ENCODE measurements at places on chromosomes 12 and 14.

DNA sequence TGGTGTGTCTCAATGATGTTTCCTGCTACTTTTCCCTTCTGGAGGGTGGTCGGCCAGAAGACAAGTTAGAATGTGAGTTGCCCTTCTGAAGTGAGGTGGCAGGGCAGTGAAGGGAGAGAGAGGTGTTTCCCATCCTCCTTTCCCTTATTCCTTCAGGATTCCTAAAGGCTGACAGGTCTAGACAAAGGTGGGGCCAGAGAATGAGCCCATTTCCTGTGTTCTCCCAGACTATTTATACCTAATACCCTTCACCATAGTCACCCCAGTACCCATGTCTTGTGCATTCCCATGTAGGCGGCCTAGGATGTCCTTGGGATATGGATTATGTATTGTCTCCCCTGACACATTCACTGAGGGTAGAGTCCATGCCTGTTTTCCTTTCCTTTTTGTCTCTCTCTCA is 7.0 kb downstream of the DGKA start:
- no peak for DNase-seq

DNA sequence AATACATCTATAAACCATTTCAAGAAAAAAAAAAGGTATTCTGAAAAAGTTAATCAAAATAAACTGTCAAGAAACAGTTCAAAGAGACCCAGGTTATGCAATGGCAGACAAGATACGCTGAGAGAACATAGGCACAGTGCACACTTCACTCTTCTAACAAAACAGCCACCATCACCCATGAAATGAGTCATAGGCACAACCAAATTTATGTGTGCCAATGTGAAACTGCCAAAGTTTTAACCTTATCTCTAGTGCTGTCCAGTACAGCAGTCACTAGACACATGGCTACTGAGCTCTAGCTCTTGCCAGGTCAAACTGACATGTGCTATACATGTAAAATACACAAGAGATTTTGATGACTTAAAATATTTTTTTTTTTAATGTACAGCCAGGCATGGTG is 1.4 kb downstream of the CEP128 start:
- DNase-seq = no peak

DNA sequence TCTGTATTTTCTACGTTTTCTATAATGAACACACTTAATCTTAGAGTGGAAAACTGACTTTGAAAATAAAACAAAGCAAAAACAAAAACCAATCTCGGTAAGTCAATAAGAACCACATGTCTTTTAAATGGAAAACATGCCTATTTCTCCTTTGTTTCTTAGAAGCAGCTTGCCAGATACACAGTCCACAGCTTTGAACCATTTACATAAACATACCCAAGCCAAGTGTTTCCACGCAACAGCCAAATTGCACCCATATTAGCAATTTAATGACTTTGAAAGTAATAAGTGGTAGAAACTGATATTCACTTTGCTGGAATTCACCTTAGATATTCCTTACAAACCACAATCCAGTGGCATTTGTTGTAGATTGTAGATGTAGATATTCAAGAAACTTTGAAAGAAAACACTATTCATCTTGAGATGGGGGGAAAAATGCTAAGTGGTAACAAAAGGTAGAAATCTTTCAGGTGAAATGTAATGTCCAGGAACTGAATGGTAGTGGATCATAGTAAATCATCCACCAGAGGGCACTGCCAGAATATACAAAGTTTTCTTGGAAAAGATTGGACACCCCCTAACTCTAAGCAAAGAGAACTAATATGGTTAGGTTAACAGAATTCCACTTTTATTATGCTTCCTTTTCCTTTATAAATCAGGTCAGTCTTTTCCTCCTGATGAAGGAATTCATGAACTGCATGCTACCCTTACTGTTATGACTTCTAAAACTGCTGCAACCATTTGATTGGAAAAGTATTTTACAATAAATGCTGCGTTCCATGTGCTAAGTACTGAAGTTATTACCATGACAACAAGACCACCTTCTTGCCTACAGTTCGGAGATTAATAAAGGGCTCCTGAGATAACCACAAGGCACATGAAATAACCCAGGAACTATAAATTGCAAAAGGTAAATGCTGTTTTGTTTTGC is 69.8 kb downstream of the RERG start:
- no peak for DNase-seq

GRCh38 chr12:71871116-71871515 is 31.6 kb downstream of the TBC1D15 start:
- DNase-seq = no peak

GRCh38 chr12:89695100-89695499 is 13.5 kb downstream of the ATP2B1 start:
- no peak for DNase-seq

DNA sequence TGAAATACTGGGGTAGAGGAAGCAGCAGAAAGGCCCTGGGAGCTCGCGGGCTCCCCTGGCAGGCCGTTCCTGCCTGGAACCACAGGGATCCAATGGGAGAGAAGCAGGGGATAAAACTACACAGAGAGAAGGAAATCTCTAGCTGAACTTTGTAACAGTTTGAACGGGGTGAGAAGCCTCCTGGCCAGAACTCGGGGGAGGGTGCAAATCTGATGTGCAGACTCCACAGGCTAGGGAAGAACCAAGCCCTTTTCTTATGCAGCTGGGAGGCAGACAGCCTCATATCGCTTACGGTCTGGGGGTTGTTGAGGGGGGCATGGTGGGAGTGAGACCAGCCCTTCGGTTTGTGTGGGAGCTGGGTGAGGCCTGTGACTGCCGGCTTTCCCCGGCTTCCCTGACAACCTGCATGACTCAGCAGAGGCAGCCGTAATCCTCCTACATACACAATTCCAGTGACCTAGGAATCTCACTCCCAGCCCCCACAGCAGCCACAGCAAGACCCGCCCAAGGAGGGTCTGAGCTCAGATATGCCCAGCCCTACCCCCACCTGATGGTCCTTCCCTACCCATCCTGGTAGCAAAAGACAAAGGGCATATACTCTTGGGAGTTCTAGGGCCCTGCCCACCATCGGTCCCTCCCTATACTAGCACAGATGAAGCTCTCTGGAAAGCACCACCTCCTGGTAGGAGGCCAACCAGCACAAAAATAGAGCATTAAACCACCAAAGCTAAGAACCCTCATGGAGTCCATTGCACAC is 143.0 kb downstream of the TMTC1 start:
- DNase-seq = no peak

Data from AG04449 (cell line).